ENCODE measurements at places on chromosomes 4 and X.

- no peak for DNase-seq
These were observed 31.1 kb upstream of the WDR17 start for GRCh38 chr4:176034499-176034898.

DNA sequence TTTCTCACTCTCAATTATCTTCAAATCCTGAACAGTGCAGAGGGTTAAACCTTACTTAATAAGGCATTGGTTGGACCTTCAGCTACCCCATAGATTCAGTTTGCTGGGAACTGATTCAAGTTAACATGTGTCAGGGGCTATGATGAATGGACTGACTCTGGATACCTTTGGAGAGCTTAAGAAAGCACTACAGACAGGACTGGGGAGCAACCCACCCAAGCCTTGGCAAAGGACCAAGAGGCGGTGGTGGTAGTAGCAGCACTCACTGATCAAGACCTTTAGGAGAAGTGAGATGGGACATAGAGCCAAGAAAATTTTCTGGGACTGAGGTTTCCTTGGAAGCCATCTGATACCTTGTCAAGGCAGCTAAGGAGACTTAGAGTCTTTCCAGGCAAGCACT, 43.0 kb upstream of the TAPT1 start:
- no peak for DNase-seq

DNA sequence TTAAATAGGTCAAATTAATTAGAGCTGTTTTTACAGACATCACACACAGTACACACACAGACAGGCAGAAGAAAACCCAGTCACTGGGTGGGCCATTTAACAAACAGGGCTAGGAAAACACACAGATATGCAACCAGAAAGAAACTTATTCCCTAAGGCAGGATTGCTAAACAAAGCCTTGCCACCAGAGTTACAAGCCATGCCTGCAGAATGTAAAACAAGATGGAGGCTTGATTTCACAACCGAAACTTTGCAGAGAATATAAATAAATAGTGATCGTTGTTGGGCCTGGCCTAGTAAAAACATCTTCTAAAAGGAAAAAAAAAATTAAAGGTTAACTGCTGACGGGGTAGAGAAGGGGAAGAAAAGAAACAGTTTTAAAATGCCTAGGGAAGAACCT, 212.3 kb downstream of the NAP1L3 start:
- no peak for DNase-seq

DNA sequence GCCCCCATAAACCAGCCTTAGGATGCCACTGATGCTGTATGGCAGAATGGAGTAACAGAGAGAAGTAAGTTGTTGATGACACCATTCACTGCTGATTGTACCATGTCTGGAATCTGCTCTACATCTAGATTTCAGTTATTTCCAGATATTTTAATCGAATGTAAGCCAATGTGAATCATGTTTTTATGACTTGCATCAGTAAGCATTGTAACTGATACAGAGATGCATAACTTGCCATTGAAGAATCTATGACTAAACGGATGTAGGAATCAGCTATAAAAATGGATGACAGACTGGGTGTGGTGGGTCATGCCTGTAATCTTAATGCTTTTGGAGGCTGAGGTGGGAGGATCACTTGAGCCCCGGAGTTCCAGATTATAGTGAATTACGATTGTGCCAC, 161.0 kb upstream of the GATB start:
- DNase-seq: no peak

DNA sequence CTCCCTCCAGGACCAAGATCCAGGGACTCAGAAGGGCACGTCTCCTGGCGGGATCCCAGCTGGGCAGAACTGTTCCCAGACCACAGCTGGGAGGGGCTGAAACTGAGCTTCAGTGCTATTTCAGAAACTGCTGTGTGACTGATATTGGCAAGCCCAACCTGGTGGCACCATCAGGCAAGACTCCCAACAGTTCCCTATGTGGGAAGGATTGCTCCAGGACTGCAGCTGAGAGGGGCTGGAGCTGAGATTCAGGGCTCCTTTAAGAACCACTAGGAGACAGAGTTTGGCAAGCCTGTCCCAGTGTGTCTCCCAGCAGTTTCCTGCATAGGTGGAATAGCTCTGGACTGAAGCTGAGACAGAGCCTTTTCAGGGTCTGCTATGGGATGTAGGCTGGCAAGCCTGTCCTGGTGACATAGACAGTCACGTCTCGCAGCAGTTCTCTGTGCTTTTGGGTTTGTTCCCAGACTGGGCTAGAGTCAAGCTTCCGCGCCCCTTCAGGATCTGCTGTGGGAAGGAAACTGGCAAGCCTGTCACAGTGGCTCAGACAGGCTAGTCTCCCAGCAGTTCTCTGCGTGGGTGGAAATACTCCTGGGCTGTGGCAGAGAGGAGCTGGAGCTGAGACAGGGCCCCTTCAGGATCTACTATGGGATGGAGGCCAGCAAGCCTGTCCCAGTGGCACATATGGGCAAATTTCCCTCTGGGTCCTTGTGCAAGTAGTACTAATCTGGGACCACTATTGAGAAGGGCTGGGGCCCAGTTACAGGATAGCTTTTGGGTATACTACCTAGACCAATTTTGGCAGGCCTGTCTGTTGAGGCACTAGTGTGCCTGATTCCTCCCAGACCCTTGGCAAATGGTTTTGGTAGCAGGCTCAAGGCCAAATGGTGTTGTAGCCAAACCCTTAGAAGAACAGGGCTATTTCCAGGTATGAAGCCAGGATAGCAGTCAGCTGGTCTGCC, 20.2 kb upstream of the MED14 start:
- DNase-seq: no peak

- DNase-seq: no peak
These were observed 13.2 kb upstream of the HAND2 start for GRCh38 chr4:173543266-173543665.

DNA sequence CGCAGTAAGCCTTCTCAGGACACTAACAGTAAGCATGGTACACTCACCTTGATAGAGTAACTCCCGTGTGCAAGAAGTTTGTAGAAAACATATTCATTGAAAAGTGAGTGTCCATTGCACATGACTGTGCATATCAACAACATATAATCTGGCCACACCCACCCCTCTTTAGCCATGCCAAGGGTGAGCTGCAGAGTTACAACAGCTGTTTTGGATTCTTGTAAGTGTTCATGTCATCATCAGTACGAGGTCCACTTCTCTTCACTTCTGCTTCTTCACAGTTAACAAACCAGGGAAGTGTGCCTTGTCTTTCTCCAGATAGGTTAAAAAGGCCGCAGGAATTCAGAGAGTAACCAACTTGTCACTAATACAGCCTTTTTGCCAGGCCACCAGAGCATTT, 116.6 kb downstream of the IRF2 start:
- no peak for DNase-seq

DNA sequence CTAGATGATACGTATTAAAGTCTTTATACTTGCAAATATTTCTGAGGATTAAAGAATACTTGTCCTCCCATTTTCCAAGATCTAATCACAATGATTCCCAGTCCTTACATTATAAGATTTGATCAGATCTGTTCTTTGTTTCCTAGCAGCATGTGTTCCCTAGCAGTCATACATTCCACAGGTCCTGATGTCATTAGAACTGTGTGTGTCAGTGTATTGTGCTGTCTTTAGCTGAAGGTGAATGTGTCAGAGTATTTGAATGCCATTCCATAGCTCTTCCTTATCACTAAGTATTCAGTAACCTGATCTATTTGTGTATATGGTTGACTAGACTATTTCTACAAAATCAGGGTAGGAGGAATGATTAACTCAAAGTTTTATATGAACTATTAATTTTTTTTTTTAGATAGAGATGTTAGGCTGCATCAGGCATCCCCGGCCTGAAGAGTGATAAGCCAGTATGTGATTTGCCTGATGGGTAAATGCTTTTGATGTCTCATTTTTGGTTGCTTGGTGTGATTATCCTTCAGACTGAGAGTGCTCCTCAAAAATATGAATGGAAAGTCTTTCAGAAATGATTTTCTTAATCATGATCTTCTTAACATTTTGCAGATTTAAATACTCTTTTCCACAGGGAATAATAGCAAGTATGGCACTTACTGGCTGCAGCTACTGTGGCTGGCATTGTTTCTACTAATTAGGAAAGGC, 4.4 kb downstream of the ADGRL3 start:
- DNase-seq: no peak

DNA sequence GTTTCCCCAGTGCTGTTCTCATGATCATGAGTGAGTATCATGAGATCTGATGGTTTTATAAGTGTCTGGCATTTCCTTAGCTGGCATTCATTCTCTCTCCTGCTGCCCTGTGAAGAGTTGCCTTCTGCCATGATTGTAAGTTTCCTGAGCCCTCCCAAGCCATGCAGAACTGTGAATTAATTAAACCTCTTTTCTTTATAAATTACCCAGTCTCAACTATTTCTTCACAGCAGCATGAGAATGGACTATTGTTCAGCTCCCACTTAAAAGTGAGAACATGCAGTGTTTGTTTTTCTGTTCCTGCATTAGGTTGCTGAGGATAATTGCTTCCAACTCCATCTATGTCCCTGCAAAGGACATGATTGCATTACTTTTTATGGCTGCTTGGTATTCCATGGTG, 311.7 kb upstream of the CTSO start:
- DNase-seq: no peak

- DNase-seq: no peak
These were observed 743.8 kb downstream of the FAT4 start for GRCh38 chr4:126058596-126058995.

- no peak for DNase-seq
These were observed 886 bp downstream of the DCLK2 start for GRCh38 chr4:150079081-150079581.

DNA sequence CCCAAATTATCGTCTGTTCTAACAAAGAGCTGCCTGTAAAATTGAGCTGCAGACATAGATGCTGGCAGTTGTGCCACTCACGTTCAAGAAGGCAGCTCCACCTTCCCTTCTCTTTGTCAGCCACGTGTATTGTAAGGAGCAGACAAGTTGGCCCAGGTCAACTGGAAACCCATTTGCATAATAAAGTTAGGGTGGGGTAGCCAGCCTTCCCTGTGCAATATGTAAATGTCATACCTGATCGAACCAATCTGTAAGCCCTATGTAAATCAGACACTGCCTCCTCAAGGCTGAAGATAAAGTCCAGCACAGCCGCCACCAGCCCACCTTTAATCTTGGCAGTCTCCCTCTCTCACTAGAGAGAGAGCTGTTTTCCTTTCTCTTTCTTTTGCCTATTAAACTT, 117.2 kb downstream of the TMEM144 start:
- DNase-seq: no peak

GRCh38 chr4:123526511-123526910, 129.9 kb downstream of the SPRY1 start:
- DNase-seq: no peak

GRCh38 chr4:786861-787300, 39.0 kb downstream of the CPLX1 start:
- no peak for DNase-seq

DNA sequence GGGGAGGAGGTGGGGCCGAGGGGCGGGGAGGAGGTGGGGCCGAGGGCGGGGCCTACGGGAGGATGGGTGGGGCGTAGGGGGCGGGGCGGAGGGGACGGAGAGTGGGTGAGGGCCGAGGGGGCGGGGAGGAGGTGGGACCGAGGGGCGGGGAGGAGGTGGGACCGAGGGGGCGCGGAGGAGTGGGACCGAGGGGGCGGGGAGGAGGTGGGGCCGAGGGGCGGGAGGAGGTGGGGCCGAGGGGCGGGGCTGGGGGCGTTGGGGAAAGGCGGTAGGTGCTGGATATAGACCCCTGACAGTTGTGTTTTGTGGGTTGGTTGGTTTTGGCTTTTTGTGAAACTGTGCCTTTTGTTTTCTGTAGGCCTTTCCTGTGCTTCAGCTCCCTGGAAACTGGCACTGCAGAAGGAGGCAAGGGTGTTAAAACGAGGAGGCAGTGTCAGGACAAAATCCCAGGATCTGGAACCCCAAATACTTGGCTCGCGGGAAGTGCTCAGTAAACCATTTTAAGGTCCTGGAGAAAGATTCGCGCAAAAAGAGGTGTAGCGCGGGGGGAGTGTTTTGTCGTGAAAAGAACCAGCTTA, 580 bp upstream of the MMGT1 start:
- DNase-seq: peak; percentile 79

- no peak for DNase-seq
These were observed 123.9 kb upstream of the ACSL4 start for GRCh38 chrX:109856974-109857373.

DNA sequence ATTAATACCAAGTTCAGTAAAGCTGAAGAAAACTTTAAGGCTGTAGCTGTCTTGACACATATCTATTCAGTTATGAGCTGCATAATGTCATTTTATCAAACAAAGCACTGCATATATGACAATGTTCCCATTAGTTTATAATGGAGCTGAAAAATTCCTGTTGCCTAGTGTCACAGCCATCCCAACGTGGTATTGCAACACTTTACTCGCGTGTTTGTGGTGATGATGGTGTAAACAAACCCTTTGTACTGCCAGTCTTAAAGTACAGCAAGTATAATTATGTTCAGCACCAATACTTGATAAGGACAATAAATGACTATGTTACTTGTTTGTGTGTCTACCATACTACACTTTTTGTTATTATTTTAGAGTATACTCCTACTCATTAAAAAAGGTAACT, 1415.6 kb upstream of the PCDH7 start:
- DNase-seq: no peak

DNA sequence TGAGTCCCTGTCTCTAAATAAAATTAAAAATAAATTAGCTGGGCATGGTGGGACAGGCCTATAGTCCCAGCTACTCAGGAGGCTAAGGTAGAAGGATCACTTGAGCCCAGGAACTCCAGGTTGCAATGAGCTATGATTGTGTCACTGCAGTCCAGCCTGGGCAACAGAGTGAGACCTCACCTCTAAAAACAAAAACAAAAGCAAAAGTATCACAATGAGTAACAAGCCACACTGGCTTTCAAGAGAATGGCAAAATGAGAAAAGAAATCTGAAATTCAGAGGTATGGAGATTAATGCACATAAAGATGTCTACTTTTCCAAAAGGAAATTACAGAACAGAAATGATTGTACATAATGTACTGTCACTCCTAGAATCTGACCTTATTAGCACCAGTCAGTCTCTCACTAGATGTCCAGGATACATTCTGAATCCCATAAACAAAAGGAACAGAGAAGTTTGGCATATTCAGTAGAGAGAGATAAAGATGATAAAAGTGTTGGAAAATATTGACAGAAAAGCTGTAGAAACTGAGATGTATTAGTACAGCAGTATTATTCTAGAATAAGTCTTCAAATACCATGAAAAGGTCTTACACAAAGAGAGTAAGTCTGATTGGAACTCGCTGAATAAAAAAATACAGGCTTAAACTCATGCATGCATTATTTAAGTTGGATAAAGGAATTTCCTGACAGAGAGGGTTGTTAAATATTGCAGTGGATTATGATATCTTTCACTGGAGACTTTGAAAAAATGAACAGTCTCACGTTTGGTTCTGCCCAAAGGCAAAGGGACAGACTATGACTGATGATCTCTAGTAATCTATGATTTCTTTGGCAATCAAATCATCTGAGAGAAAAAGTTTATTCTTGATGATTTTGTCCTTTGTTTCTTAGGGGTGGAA, 102.5 kb downstream of the SH3RF1 start:
- no peak for DNase-seq

- no peak for DNase-seq
These were observed 115.0 kb upstream of the LDB2 start for GRCh38 chr4:17013382-17014006.

GRCh38 chrX:154654372-154654771, 993 bp upstream of the CTAG2 start:
- no peak for DNase-seq

GRCh38 chrX:45233531-45233930, 32.9 kb upstream of the DIPK2B start:
- DNase-seq: no peak

- no peak for DNase-seq
These were observed 48.0 kb downstream of the SORCS2 start for GRCh38 chr4:7240306-7240705.

Data from activated gamma-delta T cell (primary cell).